ENCODE measurements at places on chromosomes 13 and 19.

- no peak for DNase-seq
Measured at GRCh38 chr19:30799865-30800755, 427.9 kb downstream of the ZNF536 start.

DNA sequence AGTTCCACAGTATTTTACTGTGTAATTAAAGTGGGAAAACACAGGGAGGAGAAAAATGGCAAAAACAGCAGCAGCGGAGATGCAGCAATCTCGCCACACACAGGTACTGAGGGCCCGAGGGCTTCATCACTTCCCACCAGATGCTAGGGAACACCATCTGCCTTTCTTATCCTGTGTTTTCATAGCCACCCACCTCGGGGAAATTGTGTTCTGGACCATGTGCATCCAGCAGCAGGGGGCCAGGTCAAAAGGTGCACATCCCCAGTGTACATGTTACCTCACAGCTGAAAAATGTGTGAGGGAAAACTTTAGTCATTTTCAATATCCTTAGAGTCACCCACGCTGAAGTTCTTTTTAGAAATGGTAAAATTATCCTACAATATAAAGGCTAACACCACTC is 30.2 kb downstream of the PDCD5 start:
- DNase-seq, result no peak

GRCh38 chr13:109784590-109785140 is 1.7 kb downstream of the IRS2 start:
- DNase-seq, result peak; percentile 77

DNA sequence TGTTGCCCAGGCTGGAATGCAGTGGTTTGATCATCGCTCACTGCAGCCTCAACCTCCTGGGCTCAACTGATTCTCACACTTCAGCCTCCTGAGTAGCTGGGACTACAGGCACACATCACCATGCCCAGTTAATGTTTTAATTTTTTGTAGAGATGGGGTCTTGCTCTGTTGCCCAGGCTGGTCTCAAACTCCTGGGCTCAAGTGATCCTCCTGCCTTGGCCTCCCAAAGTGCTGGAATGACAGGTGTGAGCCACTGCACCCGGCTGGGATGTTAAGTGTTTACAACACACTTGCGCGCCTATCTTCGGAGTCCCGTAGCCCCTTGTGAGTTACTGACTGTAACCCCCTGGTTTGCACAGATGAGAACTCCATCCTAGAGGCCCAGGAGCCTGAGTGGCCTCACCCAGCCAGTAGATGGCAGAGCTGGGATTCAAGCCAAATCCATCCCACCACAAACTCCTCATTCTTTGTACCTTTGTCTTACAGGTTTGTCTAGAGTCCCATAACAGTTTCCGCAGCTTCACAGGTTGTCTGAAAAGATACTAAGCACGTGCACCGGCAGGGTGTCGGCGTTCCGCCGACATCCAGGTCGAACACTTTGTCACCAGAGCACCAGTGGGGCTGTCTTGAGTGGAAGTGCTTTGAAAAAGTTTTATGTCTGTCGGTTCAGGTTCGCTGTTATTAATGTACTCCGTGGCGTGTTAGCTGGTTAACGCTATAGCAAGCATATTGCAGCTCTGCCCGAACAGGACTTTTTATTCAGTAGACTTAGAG is 14.7 kb downstream of the MAG start:
- no peak for DNase-seq

GRCh38 chr19:16435999-16436650 is 35.6 kb downstream of the EPS15L1 start:
- peak; percentile 54 for DNase-seq

DNA sequence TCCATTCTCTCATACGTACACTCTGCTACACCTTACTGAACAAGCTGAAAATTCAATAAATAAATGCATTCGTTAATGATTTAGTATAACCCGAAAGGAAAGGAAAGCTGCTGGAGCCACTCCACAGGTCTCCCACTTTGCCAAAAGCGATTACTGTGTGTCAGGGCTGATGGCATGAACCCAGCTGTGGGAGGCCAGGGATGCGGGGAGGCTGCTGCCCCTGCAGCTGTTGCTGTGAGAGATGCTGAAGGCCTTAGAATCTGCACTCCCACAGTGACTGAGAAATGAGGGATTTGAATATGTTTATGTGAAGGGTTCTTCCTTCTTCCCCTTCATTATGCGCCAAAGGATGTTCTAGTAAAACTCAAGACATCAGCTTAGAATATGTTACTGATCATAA is 58.7 kb upstream of the NBEA start:
- no peak for DNase-seq

- no peak for DNase-seq
Measured at GRCh38 chr13:19159181-19159580, 22.4 kb downstream of the TUBA3C start.

DNA sequence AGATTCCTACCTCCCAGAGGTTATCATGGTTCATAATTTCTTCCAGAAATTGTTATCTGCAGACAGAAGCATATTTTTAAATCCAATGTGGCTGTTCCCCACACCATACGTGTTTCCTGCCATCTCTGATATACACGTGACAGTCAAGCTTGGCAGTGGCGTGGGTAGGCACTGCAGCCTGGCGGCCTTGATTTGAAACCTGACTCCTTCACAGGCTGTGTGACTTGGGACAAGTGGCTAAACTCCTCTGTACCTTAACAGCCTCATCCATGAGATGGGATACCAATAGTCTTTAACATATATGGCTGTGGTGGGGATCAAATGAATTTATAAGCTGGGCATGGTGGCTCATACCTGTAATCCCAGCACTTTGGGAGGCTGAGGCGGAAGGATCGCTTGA is 33.2 kb downstream of the DPF1 start:
- DNase-seq, result no peak

- DNase-seq, result no peak
Measured at GRCh38 chr13:28499609-28500008, 4.7 kb upstream of the FLT1 start.

GRCh38 chr19:39937094-39937720 is 2.8 kb upstream of the FCGBP start:
- DNase-seq, result no peak

DNA sequence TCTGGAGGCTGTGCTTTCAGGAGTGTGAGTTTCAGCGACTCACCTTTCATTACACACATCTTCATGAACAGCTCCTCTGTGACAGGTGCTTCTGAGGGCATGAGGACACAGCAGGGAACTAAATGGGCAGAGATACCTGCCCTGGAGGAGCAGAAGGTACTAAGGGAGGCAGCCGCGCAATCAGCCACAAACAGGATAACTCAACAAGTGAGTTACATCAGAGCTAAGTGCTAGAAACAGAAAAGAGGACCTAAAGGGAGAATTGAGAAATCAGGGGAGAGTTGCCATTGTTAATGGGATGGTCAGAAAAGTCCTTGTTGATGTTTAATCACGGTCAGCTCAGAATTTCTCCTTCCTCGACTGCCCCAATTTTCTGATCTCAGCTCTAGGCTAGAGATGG is 42.5 kb downstream of the SYDE1 start:
- DNase-seq, result no peak

DNA sequence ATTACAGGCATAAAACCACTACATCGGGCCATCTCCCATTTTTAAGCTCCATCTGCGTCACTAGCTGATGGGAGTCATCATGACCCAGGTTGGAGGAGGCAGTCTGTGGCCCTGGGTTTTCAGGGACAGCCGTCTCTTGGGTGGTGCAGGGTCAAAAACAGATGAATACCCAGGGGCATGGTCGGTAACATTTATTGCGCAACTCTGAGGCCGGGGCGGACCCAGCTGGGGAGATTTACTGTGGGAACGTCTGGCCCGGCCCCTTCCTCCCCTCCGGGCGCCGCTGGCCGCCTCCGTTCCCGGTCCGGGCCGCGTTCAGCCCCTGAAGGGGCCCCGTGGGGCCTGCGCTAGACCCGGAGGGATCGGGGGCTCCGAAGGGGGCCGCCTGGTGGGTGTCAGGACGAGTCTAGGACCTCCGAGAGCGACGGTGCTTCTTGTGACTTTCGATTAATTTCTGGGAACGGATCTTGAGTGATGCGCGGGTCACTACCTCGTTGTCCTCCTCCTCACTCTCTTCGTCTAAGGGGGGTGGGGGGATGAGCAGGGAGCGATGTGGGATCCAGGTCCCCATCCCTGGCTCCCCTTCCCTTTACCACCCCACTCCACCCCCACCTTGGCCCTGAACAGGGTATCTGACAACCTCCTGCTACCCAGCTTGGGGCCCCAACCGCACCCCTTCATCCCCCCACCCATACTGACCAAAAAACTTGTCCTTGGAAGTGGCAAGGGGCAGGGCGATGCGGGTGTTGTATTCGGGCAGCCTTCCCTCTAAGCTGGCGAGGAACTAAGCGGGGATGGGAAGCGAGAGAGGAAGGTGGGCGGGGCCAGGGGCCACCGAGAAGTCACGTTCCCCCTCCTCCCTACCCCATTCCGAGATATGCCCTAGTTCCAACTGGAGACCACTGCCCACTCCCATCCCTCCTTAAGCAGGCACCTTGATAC is 1.6 kb upstream of the RGL3 start:
- DNase-seq, result peak; percentile 53

GRCh38 chr13:74629985-74630384 is 495.8 kb upstream of the KLF12 start:
- DNase-seq, result no peak

DNA sequence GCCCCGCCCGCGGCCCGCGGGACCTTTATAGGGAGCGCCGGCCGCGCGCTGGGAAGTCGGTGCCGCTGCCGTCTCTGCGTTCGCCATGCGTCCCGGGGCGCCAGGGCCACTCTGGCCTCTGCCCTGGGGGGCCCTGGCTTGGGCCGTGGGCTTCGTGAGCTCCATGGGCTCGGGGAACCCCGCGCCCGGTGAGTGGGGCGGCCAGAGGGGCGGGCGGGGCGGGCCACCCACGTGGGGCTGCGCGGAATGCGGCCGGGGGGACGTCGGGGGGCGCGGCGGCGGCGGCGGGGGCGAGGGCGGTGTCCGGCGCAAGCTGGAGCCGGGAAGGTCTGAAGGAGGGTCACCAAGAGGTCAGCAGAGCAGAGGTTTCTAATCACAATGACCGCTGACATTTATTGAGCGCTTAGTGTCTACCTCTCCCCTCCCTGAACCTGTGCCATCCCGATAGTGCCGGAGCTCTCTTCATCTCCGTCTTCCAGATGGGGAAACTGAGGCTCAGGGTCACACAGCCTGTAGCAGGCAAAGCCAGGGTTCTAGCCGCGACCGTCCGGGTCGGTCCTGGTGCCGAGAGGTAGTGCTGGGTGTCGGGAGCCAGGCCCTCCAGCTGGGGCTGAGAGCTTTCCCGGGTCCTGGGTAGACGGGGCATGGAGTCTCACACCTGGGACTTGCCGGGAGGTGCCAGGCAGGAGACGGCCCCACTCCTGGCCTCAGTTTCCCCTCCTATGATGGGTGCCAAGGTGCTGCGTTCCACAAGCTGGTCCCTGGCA is at the start of gene FSTL3:
Gene FSTL3, plus strand, starts transcription at position 54 of the 767 bp plus-strand sequence. Its CDS starts 32 bp downstream, at position 86.
- no peak for DNase-seq

DNA sequence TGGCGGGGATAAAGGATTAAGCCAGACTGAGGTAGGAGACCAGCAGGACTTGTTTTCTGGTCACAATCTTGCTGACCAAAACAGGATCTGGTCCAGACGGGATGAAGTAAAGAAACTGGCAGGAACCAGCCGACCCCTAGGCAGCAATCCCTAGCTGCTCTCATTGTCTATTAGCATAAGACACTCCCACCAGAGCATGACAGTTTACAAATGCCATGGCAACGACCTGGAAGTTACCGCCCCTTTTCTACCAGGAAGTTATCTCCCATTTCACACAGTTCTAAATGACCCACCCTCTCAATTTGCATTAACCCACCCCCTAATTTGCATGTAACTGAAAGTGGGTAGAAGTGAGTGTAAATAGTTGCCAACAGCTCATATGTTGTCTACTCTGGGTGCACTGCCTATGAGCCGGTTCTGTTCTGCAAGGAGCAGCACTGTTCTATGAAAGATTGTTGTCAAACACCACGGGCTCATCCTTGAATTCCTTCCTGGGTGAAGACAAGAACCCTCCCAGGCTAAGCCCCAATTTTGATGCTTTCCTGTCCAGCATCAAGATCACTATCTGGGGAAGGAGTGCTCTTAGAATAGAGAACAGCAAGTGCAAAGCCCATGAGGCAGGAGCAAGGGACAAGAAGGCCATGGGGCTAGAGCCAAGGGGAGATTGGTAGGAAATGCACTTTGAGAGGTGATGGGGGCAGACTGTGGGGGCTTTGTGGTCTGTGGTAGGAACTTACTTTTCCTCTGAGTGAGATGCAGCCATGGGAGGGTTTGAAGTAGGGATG is 13.9 kb upstream of the FBXO27 start:
- DNase-seq, result no peak

DNA sequence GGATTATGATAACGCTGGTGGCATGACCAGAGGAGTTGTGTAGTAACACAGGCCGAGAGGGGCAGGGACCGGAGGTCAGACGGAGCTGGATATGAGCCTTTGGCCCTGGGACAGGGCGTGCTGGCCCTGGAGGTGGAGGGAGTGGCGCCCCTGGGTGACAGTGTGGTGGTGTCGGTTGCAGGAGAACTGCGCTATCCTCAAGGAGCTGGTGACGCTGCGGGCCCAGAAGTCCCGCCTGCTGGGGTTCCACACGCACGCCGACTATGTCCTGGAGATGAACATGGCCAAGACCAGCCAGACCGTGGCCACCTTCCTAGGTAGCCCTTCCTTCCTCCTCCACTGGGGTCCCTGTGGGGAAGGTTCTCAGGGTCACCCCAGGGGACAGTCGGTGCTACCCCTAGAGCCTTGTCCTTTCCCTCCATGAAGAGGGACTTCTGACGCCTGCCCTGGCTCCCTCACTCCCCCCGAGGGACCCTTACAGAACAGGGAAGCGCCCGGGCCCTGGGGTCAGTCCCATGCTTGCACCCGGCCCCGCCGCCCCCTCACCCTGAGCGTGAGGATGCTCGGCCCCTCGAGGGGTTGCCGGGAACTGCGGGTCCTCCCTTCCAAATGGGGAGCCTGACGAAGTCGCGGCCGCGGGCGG is 12.8 kb upstream of the ZNF554 start:
- no peak for DNase-seq

DNA sequence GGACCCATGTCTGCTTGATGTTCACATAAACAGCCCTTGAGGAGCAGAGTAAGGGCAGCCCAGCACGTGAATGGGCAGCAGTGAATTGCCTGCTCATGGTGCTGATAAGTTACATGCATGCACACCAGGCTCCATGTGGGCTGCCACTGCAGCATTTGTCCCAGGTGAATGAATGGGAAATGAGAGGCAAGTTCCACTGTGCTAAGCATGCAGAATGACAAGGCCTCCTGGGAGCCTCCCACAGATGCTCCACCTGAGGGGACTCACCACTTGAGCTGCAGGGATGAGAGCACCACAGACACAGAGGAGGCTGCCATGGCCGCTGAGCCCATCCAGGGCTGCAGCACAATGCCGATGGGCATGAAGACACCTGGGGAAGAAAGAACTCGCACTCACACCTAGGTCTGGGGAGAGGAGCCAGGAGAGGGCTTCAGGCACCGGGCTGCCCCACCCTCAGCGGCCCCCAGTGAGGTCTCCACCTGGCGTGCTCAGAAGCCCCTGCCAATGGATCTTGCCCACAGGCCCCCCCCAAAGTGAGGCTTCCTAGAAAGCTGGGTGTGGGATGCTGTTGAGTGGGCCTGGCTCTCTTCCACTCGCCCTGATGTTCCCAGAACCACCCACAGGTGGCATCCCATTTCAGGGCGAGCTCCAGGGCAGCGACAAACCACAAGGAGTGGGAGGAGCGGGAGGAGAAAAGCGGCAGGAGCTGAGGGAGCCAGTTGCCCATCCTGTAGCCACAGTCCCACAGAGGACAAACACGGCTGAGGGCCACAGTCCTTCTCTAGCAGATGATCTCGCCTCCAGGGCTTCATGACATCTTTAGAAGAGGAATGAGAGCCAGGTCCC is 73.8 kb downstream of the CCDC70 start:
- DNase-seq, result peak; percentile 14

All from fibroblast of pulmonary artery (primary cell).